Occipital lobe (tissue), 3 donors: ENCODE measurements at places on chromosomes 5 and 9. TPM values are rescaled to one million over a fixed set of nuclear protein-coding genes. Genes with fewer than 3 reads are reported as not detected.

DNAH5 gene
- total RNA-seq, result 5.5 TPM

WNT8A gene
- total RNA-seq, result not detected

BARHL1 gene
- not detected for total RNA-seq

RNF183 gene
- not detected for total RNA-seq

OTP gene
- not detected for total RNA-seq

SPARC gene
- total RNA-seq, result 90.8 TPM

PNPLA7 gene
- total RNA-seq, result 0.94 TPM

MCIDAS gene
- total RNA-seq, result not detected

KCNV2 gene
- total RNA-seq, result not detected

CENPK gene
- 8.1 TPM for total RNA-seq

CTSV gene
- total RNA-seq, result 0.94 TPM

RAD17 gene
- total RNA-seq, result 32.1 TPM

PCDHGB1 gene
- 7.8 TPM for total RNA-seq

CTNNAL1 gene
- 14.0 TPM for total RNA-seq

ADCY2 gene
- total RNA-seq, result 13.4 TPM

SLC46A2 gene
- not detected for total RNA-seq

DEPDC1B gene
- total RNA-seq, result 10.3 TPM

GFRA3 gene
- 0.16 TPM for total RNA-seq
